ENCODE measurements at places on chromosomes 4 and X. TPM values are rescaled to one million over a fixed set of nuclear protein-coding genes. Genes with fewer than 3 reads are reported as not detected.
A peak's percentile ranks its signal among the peaks of the same experiment; 100 is the strongest.

The GABRQ gene
- not detected for total RNA-seq

The LANCL3 gene
- 6.9 TPM for total RNA-seq

DNA sequence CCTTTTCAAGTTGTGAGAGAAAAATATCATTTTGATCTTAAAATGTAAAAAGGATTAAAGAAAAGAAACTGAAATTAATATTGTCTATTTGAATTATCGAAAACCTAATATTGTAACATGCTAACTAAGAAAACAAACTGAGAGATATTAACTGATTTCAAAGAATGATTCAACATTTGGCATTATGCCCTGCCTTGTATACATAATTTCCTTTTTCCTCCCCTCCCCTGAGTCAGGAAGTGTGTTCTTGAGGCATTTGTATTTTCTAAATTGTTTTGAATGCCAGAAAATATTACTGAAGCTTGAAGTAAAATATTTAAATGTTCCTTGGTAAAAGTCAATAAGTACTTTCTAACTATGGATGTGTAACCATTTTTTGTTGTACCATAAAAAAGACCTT lies 49.4 kb downstream of the RPS6KA3 start:
- DNase-seq, result no peak

The GLUD2 gene
- total RNA-seq, result 0.70 TPM

The TCEAL1 gene
- total RNA-seq, result 19.3 TPM

GRCh38 chr4:81486502-81486901 lies 14.8 kb upstream of the RASGEF1B start:
- DNase-seq, result no peak

DNA sequence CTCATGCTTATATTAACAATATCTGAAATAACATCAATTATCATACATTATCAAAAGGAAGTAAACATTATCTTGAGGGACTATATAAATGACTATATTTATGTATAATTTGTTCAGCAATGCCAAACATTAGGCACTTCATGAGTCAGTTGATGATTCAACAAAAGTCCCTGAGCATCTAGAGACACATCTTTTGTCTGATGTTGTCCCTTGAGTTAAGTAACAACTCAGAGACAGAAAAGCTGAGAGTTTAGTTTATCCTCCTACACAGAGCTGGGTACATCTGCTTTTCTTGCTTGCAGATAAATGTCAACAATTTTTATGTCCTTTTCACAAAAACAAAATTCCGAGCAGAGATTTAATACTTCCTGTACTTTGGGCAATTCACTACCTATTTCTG lies 311.1 kb downstream of the INPP4B start:
- no peak for DNase-seq

DNA sequence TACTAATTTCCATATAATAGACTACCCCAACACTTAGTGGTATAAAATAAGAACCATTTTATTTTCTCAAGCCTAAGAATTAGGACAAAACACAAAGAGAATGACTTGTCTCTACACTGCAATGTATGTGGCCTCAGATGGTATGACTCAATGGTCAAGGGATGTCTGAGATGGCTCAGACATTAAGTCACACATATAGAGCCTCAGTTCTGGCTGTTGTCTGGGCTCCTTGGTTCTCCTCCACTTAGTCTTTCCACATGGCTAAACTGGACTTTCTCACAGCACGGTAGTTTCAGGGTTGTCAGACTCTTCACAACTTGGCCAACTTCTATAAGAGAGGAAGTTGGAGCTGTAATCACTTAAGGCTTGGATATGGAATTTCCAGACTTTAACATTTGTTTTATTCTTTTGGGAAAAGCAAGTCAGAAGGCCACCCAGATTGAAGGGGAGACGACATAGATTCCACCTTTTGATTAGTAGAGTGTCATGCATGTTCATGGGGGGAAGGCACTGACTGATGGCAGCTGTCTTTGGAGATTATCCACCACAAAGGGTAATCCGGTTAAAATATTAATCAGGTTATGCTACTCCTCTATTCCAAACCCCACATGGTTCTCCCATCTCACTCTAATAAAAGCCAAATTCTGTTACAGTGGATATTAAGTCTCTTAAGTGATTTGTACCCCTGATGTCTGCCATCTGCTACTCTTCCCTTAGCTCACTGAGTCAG lies 9.4 kb downstream of the IL15 start:
- no peak for DNase-seq

The MAGEA2 gene
- not detected for total RNA-seq

DNA sequence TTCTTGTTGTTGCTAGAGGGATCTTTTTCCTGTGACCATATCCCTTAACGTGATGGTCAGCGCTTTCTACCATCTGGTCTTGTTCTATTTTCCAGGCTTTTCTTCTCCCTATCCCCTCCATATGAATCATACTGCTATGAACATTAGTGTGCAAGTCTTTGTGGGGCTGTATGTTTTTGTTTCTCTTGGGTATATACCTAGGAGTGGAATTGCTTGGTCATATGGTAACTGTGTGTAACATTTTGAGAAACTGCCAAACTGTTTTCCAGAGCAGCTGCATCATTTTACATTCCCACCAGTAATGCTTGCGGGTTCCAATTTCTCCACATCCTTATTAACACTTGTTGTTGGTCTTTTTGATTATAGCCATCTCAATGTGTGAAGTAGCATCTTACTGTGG lies 121.4 kb downstream of the SPRY1 start:
- no peak for DNase-seq

The LUZP4 gene
- total RNA-seq, result not detected

- no peak for DNase-seq
Observed at GRCh38 chr4:10347815-10348214, 109.4 kb downstream of the ZNF518B start.

DNA sequence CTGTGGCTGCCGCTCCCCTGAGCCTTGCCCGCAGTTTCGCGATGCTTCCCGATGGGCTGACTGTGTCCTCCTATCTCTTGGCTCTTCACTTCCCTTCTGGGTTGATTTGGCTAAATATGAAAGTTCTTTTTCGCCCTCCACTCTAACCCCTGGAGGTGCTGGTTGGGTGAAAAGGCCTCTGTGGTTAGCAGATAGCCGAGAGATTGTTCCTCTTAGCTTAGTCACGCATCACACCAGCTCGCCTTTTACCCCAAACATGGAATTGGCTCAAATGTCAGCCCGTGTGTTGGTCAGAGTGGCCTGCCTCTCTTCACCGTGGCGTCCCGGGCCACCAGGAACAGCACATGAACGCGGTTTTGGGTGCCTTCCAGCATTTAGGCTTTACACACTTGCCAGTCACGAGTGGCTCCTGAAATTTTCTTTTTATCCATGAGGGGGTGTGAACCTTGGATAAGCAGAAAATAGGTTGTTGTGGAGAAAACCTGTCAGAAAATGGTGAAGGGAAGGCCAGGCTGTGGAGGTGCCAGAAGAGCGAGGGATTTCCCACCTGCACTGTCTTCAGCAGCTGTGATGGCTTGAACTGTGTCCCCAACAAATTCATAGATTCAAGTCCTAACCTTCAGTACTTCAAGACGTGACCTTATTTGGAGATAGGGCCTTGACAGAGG lies 8.9 kb downstream of the CLCN4 start:
- no peak for DNase-seq

GRCh38 chrX:107445631-107446030 lies 3.8 kb upstream of the FRMPD3 start:
- no peak for DNase-seq

The AKAP4 gene
- not detected for total RNA-seq

DNA sequence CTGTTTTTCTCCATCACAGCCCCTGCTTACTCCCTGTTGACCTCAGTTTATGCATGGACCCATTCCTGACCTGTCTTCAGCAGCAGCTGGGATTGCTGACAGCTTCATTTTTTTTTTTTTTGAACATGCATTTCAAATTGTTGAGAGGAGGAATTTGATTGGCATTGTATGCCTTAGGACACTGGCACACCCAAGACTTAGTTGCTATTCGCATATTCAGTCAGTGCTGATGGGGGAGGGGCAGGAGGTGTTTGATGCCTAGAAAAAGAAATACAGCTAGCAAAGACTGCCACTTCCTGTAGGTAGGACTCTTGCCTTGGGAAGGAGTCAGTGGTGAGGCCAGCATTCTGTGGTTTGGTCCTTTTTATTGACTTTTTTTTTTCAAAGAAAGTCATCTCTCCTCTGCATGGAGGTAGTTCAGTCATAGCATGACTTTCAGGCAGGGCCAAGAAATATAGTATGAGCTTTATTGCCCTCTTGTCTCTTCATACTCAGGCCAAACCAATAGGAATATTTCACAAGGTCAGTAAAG lies 33.6 kb upstream of the XK start:
- DNase-seq, result no peak

GRCh38 chr4:78057135-78057599 lies at the start of gene FRAS1:
Gene FRAS1, plus strand, starts transcription at chr4:78057323. Its CDS starts 687 bp downstream, at chr4:78058010.
- DNase-seq, result peak; percentile 58

DNA sequence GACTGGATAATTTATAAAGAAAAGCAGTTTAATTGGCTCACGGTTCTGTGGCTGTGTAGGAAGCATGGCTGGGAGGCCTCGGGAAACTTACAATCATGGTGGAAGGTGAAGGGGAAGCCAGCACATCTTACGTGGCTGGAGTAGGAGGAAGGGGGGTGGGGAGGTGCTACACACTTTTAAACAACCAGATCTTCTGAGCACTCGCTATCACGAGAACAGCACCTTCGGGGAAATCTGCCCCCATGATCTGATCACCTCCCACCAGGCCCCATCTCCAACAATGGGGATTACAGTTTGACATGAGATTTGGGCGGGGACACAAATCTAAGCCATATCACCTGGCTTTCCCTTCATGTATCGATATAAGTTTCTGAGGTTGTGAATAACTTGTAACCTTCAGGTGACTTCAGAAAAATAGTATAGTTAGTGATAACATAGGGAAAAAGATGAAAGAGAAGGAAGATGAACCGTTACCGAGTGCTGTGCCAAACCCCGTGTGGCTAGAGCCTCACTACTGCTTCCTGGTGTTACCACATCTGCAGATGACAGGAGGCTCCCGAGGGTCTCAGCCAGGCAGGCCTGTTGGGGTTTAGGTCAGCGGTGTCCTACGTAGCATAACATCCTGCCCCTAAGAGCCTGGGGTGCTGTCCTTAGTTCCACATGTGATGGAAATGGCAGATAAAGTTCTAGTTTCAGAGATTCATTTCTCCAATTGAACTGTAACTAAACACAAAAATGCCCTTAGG lies 103.5 kb downstream of the TNIP2 start:
- no peak for DNase-seq

- DNase-seq, result peak; percentile 59
Observed at GRCh38 chrX:47380268-47380667, 9.9 kb downstream of the ZNF157 start.

DNA sequence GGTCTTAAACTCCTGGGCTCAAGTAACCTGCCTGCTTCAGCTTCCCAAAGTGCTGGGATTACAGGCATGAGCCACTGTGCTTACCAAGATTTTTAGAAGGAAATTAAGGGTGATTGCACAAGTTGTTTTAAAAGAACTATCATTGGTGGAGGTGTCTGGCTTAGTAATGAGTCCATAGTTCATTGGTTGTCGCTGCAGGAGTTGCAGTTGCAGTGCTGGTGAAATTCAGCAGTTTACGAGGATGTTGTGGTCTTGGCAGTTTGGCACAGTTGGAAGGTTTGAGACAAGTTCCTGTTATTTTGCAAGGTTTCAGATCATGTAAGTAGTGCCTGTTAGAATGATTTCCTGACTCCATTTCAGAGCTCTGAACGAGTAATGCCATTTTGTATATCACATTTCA lies 48.1 kb downstream of the RAB40AL start:
- DNase-seq, result no peak

DNA sequence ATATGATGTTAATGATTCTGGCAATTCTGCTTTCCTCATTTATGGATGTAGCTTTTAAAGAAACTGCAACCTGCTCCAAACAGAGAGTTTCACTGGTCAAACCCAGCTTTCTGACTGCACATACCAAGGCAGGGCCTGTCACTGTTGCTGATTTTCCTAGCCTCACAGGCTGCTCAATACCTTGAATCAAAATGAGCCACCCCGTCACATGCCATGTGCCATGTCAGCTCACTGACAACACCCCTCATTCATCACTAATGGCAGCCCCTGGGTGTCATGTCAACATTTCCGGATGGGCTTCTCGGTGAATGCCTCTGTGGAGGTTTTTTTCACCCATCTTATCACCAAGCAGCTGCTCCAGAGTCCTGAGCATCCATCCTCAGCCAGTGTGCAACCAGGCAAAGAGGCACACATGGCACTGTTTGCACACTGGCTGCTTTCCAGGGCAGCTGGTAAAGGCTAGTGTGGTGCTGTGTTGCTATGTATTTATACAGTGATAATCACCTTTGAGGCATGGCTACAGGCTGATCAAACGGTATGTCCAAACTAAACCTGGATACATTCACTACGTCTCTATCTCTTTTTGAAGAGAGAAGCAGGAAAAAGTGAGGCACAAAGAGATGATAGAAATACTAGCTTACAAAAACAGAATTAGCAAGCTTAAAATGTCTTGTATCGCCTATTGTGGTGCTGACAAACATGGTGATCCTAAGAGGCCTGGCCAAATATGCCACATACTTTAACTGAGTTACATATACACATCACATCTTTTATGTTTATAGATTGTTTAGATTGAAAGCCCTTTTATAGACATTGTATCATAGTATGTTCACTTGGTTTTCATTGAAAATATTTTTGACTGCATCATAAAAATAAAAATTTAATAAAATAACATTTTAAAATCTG lies 94.6 kb upstream of the INPP4B start:
- DNase-seq, result no peak

DNA sequence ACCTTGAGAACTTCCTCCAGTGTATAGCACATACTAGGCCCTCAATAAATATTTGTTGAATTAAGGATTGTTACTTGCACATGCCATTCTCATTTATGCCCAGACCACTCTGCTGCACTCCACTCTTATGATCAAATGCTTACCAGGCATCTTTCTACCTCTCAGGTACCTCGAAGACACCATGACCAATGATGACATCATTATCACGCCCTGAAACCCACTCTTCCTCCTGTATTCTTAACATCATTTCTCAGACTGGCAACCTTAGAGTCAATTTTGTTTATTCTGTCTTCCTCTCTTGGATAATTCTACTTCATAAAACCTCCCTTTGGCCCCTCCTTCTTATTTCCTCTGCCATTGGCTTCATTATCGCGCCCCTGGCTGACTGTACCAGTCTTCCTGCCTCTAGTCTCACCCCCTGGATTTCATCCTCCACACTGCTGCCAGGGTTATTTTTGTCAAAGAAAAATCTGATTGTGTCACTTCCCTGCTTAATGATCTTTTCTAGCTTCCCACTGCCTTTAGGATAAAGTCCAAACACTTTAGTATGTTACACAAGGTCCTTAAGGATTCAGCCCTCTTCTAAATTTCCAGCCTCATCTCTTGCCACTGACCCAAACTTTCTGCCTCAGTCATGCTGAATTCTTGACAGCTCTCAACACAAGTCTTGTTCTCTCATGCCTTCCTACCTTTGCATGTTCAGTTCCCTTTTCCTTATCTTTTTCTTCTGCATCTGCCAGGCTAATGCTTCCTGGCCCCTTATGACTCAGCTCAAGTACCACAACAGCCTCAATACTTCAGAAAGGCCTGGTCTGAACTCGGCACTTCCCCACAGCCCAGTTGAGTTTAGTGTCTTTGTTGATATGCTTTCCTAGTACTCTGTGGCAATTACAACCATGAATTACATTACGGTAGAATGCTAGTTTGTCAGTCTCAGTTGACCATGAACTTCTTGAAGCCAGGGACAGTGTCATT lies 45.8 kb downstream of the HDAC8 start:
- no peak for DNase-seq

GRCh38 chrX:45879512-45879911 lies 665.7 kb downstream of the ZNF674 start:
- no peak for DNase-seq
